ENCODE measurements at places on chromosomes 5 and 9. TPM values are rescaled to one million over a fixed set of nuclear protein-coding genes. Genes with fewer than 3 reads are reported as not detected.

- DNase-seq = no peak
Measured at GRCh38 chr5:82211855-82212572, 66.1 kb downstream of the RPS23 start.

- no peak for DNase-seq
Measured at GRCh38 chr5:121525706-121526105, 326.0 kb upstream of the FTMT start.

Gene FGFR4
- 4.3 TPM for total RNA-seq

Gene MARCHF11
- 5.4 TPM for total RNA-seq

GRCh38 chr5:6178846-6179532 lies 199.4 kb downstream of the MED10 start:
- DNase-seq = no peak

- no peak for DNase-seq
Measured at GRCh38 chr9:131420980-131421624, 27.2 kb downstream of the PRRC2B start.

DNA sequence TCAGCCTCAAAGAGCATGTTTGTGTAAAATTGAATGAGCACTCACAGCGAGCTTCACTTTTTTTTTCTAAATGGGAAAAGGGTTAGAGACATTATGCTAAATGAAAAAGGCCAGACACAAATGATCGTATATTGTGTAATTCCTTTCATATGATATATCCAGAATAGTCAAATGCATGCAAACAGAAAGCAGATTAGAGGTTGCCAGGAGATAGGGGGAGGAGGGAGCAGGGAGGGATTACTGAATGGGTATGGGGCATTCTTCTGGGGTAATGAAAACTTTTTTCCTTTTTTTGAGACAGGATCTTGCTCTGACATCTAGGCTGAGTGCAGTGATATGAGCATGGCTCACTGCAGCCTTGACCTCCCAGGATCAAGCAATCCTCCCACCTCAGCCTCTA lies 47.1 kb downstream of the DMAC1 start:
- no peak for DNase-seq

GRCh38 chr5:173222466-173222865 lies 12.5 kb downstream of the NKX2-5 start:
- no peak for DNase-seq

DNA sequence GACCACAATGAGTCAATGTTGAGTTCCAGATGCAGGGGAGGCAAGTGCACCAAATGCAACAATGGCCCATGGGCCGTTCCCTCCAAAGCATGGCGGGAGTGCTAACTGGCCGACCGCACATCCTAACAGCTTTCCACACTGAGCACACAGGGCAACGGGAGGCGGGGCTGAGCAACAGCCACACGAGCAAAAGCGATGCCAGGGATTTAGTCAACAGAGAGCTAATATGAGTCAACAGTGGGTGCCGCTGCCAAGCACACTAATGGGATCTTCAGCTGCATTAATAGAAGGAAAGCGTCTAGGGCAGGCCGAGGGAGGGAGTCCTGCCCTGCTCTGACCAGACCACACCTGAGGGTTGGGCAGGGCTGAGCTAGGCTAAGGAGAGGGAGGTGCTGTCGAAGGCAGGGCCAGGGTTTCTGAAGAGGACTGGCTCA lies 4.6 kb downstream of the EPB41L4B start:
- peak; percentile 77 for DNase-seq

Gene CCDC192
- total RNA-seq = not detected
